Naive thymus-derived CD8-positive, alpha-beta T cell (primary cell): ENCODE measurements at places on chromosomes 1 and 21. TPM values are rescaled to one million over a fixed set of nuclear protein-coding genes. Genes with fewer than 3 reads are reported as not detected.

CRABP2 gene
- polyA plus RNA-seq, result not detected

GPR137B gene
- polyA plus RNA-seq, result 9.0 TPM

S100A7 gene
- not detected for polyA plus RNA-seq

PRKCZ gene
- polyA plus RNA-seq, result 7.8 TPM

NR1I3 gene
- not detected for polyA plus RNA-seq

CDA gene
- not detected for polyA plus RNA-seq

INSRR gene
- not detected for polyA plus RNA-seq

RRP1 gene
- polyA plus RNA-seq, result 12.3 TPM

PLA2G2F gene
- not detected for polyA plus RNA-seq

MX1 gene
- polyA plus RNA-seq, result 44.8 TPM

CLDN19 gene
- polyA plus RNA-seq, result not detected

ACTL8 gene
- not detected for polyA plus RNA-seq

OVAAL gene
- not detected for polyA plus RNA-seq

FCAMR gene
- not detected for polyA plus RNA-seq

CLEC20A gene
- not detected for polyA plus RNA-seq

CELSR2 gene
- polyA plus RNA-seq, result 0.20 TPM
